ENCODE measurements at places on chromosomes 1 and 21.
A peak's percentile ranks its signal among the peaks of the same experiment; 100 is the strongest.

GRCh38 chr1:10516925-10517676 is 42.4 kb downstream of the PEX14 start:
- no peak for DNase-seq

DNA sequence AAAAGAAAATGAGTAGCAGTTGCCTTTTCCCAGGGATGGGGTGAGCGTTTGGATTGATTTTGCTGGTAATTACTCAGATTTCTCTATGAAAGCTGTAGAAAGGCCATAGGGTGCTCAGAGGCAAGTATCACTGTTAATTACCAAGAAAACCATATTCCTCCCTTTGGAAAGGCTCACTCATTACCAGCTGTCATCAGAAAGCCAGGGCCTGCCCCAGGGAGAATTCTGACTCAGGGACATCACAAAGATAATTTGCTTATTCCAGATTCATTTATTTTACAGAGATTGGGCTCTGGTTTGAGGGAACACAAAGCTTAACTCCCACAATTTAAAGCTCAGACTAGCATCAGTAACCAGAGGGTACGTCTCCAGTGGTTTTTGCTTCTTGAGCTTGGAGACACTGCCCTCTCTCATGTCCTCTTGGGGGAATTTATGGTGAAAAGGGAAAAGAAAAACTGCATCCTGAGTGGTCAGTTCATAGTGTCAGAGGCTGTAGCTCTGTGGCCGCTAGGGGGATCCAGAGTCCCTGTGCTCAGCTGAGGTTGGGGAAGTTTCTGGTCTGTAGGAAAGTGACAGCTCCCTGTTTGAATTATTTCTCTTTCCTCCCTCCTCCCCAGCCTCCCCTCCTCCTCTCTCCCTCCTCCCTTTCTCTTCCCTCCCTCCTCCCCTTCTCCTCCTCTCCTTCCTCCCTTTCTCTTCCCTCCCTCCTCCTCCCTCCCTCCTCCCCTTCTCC is 204.3 kb downstream of the KCNJ6 start:
- DNase-seq = no peak

- DNase-seq = no peak
Measured at GRCh38 chr1:53182716-53183094, 13.9 kb upstream of the CPT2 start.

DNA sequence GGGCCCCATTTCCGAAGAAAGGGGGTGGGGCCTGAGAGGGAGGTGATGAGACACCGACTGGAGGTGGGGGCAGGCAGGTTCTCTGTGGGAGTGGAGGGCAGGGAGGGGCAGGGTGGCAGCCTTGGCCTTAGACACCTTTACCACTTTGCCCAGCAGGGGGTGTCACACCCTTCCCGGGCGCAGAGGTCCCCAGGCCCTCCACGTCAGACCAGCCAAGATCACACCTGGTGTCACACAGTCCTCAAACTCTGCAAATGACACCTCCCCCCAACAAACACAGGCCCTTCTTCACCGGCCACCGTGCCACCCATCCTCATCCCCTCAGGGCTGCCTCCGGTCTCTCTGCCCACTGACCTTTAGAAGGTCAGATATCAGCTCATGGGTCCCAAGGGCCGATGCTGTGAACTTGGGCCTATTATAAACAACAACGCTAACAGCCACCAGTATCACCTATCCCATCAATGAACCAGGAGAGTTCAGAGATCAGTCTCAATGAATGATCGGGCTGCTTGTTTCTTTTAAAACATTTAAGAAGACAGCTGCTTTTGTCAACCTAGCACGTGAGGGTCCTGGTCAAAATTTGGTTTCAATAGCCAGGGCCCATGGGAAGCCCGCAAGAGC is 103.9 kb downstream of the CASZ1 start:
- DNase-seq = no peak

DNA sequence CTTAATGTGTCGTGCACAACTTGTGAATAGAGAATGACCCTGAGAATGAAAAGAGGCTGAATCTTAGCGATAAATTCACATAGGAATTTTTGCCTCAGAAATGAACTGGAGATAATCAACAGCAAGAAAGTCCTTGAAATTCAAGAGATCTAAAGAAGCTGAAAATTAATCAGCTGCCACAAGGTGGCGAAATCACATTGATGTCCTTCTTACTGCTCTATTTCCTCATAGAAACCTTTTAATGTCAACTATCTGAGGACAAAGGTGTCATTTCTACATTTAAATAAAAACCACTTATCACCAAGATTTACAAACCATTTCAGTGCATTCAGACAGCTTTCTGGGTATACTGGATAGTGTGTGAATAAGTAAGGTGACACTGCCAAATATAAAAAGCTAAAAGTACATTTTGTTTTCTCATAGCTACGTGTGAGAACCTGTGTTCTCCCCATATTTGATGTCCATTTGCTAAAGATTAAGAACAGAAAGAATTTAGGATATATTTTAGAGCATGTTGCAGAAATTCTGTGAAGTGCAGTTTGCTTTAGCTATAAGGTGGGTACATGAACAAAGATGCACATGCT is 485.3 kb upstream of the PTBP2 start:
- peak; percentile 13 for DNase-seq

DNA sequence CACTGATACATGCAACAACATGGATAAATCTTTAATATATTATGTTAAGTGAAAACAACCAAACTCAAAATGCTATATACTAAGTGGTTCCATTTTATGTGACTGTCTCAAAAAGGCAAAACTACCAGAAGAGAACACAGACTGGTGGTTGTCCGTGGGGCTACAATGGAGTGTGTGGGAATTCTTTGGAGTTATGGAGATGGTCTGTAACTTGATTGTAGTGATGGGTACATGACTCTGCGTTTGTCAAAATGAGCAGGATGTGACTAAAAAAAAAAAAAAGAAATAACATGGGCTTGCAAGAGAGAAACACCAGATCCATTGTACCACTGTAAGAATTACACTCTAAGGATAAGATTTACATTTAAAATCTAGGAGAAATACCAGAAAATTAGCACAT is 52.2 kb upstream of the KIAA1614 start:
- no peak for DNase-seq

DNA sequence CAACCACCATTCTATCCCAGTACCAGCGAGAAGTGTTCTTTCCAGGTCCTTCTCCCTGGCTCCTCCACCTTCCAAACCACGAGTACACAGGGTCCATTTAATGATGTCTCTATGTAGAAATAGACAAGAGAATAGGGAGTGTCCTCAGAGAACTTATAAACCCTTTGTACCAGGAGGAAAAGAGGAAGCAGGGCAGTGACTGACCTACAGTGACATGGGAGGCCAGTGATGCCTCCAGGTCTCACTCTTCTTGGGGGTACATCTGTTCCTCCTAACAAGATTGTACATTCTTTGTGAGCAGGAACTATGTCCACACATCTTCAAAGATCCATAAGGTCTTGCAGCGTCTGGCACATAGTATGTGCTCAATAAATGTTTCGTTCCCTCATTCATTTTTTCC is 18.7 kb upstream of the FMOD start:
- no peak for DNase-seq

GRCh38 chr1:228783418-228784040 is 48.2 kb downstream of the RHOU start:
- no peak for DNase-seq

DNA sequence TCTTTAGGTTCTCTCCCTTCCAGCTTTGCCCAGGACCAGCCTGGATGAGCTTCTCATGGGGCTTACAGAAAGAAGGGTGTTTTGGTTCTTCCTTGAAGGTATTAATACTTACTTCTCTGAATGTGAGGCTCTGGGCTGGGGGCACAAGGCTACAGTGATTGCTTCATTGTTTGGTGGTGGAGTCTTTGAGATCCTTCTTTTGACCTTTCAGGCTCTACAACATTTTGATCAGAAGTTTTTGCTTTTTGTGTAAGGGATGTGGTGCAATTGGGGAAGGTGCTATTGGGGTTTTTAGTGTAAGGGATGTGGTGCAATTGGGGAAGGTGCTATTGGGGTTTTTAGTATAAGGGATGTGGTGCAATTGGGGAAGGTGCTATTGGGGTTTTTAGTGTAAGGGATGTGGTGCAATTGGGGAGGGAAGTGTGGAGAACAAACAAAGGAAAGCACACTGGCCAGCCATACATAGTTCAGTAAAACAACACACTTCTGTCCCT is 103.6 kb upstream of the IVNS1ABP start:
- DNase-seq = no peak

DNA sequence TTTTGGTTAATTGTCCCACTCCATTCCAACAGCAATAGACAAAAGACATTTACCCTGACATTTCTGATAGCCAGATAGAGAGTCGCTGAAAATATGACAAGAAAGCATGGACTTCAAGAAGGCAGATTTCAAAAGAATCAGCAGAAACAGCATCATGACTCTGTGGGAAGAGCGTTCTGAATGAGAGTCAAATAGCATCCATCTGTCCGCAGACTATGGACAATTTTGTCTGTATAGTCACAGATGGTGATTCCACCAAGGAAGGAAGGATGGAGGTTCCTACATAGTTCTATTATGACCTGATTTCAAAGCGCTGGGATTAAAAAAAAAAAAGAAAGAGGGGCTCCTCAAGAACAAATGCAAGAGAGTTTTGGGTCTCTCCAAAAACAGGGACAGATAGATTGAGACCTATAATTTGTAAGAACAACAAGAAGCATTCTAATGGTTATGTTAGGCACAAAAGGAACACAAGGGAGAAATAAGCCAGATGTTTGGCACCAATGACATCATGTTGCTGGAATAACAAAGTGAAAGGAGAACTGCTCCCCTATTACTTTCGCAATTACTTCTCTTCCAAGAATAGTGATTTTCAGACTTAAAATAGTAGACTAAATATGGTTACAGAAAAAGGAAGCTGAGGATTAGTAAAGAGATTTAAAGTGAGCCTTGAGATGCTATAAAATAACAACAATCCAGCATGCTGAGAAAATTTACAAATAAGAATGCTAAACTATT is 28.5 kb downstream of the NIBAN1 start:
- no peak for DNase-seq

DNA sequence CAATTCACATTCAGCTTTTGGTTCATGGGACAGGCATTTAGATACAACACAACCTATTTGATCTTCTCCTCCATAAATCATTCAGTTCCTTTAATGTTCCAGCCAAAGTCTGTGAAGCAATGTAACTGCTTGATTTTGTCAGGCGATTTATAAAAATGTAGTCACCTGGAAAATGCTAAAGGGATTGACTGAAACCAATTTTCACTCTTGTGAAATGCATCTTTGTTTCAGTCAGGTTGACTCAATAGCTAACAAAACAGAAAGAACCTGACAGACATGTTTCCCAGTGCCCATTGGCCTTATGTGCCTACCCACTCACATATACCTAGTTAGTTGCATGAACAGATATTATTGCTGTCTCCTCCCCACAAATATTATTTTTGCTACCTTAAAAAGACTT is 335.7 kb downstream of the CHRM3 start:
- no peak for DNase-seq

DNA sequence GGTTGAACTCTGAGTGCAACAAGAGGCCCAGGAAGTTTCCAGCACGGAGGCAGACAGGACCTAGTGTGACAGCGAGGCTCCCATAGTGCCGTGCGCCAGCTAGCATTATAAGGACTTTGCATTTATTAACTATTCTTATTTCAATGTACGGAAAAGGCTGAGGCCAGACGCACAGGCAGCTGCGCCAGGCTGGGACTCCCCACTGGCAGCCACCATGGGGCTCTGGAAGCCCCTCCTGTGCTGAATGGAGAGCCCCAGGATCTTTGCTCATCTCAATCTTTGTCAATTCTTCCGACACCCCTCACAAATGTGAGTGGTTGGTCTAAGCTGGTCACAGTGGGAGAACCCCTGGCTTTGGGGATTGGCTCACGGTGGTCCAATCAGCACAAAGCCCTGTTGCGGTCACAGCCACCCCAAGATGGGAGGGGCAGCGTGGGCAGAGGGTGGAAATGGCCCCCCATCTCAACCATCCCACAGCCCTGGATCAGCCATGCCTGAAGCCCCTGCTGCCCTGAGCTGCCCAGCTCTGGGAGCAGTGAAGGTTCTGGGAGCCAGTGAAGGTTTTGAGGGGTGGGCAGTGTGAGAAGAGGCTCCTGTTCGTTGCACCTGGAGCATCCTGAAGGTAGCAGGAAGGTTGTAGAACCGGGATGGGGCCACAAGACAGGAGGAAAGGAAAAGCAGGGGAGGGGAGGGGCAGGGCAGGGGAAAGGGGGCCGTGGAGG is 59.5 kb upstream of the ADARB1 start:
- no peak for DNase-seq

DNA sequence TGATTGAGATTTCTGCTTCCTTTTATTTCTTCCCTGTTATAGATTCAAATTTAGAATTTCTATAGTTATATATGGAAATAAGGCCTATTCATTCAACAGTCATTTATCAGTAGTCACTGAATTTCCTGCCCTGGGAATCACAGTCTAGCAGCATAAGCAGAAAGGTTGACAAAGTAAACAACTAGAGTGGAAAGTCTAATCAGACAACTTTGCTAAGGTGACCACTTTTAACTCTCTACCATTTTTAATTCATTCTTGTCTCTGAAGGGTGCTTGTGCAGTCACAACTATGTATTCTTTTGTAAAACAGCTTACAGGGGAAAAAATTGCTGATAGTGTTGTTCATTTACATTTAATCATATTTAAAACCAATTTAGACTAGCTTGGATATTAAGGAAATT is 66.1 kb upstream of the PLA2G4A start:
- no peak for DNase-seq

- no peak for DNase-seq
Measured at GRCh38 chr1:9557624-9558023, 18.4 kb downstream of the SLC25A33 start.

GRCh38 chr21:15096146-15096545 is 31.3 kb upstream of the NRIP1 start:
- no peak for DNase-seq

GRCh38 chr1:178908358-178908757 is 37.5 kb upstream of the ANGPTL1 start:
- no peak for DNase-seq

DNA sequence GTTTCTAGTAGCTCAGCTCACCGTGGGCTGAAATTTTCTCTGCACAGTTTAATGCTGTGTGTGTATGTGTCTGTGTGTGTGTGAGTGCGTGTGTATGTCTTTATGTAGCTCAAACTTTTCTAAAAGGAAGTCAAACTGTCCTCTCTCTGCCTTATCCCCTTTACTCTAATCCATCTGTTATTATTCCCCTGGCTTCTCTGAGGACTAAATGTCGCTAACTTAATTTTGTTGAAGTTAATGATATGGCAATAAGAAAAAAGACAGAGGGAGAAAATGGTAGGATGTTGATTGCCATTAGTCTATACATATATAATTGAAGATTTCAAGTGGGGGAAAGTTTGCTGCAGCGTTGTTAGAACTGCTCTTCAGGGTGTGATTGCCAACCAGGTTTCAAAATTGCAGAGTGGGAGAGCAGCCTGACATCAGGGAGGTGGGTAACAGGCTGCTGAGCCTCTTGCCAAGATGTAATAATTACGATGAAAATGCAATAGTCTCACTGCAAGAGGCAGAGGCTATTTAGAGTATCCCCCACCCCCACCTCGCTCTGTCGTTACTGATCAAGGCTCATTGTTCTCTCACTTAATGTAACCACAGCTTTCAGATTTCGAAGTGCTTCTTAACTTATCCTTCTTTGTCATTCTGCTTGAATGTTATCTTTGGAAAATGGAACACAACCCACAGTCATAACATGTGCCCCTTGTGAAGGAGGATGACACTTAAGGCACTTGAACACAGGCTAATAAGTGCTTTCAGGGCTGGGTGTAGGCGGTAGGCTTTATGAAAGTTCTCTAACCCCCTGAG is 559.0 kb upstream of the PLXNA2 start:
- DNase-seq = no peak

Measured in D721Med (cell line).